ENCODE measurements at places on chromosomes 1 and 21.

GRCh38 chr1:31715087-31715872, 11.5 kb upstream of the COL16A1 start:
- no peak for DNase-seq

DNA sequence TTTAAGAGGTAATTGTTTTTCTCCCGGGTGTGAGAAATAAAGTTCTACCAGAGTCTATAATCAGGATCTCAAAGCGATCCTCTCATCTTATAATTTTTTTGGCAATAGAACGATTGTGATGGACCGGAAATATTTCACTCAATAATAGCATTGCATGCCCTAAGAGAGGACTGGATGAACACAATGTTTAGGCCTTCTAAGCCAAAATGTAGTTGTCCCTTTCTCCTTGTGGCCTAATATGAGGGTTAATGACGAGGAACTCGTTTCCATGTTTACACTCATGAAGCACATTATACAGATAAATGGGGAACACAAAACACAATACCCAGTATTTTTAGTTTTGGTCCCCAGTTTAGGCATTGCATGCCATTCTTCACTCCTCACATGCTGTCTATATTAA, 5.9 kb downstream of the TBX15 start:
- DNase-seq = no peak

DNA sequence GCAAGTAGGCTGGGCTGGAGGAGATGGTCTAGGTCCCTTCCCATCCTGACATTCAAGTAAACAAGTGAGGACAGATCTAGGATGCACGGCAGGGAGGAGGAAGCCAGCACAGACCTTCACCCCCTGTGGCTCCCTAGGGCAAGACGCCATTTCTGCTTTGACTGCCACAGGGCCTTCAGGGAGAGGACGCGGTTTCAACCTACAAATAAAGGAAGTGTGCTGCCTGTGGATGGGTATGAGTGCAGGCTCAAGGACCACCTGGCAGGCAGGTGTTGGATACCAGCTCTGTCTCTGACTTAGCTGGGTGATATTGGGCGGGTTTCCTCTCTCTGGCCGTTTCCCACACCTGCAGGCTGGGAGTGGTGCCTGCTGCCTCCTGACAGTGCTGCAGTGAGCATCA, 16.2 kb downstream of the SLC2A1 start:
- no peak for DNase-seq

- no peak for DNase-seq
These were observed 64.2 kb downstream of the HLX start for GRCh38 chr1:220943319-220943996.

DNA sequence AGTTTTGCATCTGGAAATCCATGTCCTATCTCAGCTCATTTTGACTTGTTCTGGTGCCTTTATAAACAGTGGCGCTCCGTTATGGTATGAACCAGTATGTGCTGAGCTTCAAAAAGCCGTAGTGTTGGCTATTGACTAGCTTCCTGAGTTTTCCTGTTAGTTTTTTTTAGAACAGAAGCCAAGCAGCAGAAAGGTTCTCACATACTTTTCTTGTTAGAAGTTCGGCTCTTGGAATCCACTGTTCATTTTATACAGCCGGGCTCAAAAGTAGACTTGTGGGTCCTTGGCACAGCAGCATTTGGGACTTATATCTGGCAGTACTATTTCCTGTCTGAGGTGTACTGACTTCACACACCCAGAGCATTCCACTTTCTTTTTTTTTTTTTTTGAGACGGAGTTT, 63.8 kb downstream of the TBCE start:
- DNase-seq = no peak

GRCh38 chr1:56045477-56045876, 533.9 kb downstream of the PLPP3 start:
- no peak for DNase-seq

- DNase-seq = no peak
These were observed 14.5 kb upstream of the ERRFI1 start for GRCh38 chr1:8040586-8040985.

- DNase-seq = no peak
These were observed 31.0 kb upstream of the PHGDH start for GRCh38 chr1:119680723-119681122.

DNA sequence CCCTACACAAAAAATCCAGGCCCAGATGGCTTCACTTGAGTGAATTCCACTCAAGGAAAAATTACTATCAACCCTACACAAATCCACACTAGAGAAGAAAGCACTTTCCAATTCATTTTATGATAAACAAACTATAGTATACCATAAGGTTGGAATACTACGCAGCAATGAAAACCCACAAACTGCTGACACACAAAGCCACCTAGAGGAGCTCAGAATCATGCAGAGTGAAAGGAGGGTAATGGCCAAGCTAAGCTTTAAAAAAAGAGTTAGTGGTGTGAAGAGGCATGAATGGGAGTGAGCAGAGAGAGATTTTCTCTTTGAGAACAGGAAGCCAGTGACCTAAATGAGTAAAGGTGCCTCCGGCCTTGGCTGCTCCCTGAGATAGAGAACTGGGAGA, 93.7 kb downstream of the DHRS3 start:
- no peak for DNase-seq

DNA sequence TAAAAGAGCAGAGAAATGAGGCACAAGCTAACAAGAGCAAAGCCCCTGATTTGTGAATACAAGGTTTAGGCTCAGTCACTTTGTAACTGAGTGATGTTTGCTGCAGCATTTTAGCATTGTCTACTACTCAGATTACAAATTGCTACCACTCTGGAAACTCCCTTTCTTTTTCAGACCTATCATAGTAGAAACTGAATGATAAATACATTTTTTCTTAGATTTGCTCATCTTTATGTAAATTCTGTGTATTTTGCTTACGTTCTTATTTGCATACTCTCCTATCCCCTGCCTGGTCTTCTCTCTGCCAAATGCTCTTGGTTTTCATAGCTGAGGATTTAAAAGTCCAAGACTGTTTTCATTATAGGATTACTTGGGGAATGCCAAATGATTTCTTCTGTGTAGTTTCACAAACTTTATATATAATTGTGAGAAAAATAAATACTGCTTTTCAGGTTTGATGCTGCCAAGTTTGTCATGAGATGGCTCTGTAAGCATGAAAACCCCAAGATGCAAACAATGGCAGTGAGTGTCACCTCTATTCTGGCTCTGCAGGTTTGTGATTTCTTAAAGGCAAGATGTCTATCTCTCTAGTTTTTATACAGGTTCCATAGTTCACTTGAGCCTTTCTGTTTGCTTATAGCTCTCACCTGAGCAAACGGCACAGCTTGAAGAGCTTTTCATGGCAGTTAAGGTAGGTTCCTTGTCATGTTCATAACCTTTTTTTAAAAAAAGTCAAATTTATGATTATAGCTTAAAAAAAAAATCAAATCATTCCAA, 24.7 kb downstream of the ZYG11A start:
- no peak for DNase-seq

GRCh38 chr1:111742938-111743549, 3.8 kb upstream of the INKA2 start:
- DNase-seq = no peak

DNA sequence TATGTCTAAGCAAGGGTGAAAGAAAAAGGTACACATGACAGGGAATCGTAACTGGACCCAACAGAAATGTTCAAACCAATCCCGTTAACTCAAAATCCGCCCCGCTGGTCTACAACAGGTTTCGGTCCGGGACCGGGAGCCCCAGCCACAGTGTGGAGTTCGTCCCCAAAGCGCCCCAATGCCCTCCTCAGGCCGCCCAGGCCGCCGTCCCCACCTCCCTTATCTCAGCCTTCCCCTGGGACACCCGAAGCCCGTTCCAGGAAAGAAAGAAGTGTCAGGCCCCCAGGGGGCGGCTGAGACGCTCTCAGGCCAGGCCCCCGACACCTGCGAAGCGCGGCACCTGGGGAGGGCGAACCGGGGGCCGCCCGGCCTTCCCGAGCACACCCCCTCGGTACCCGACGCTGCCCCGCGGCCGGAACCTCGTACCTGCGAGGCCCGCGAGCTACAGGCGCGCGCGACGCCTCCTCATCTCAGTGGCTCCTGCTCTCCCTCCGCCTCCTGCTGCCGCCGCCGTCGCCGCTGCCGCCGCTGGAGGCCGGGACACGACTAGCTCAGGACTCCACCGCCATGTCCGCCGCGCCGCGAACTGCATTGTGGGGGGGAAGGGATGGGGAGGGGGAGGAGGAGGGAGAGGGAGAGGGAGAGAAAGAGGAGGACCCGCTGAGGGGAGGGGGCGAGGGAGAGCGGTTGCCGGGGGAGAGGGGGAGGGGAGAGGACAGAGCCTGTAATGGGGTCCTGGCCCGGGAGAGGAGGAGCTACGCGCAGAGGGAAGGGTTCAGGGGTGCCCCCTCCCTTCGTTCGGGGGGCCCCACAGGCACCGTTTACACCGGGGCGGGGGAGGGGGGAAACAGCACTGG, at the start of gene TUT4:
Gene TUT4 (minus strand): TSS at position 588 of the 857 bp plus-strand sequence. CDS start 26,812 bp downstream, outside the sequence.
- DNase-seq = peak; percentile 60

GRCh38 chr1:2935751-2936390, 85.4 kb upstream of the ACTRT2 start:
- DNase-seq = no peak
